ENCODE measurements at places on chromosomes 7 and 10.

DNA sequence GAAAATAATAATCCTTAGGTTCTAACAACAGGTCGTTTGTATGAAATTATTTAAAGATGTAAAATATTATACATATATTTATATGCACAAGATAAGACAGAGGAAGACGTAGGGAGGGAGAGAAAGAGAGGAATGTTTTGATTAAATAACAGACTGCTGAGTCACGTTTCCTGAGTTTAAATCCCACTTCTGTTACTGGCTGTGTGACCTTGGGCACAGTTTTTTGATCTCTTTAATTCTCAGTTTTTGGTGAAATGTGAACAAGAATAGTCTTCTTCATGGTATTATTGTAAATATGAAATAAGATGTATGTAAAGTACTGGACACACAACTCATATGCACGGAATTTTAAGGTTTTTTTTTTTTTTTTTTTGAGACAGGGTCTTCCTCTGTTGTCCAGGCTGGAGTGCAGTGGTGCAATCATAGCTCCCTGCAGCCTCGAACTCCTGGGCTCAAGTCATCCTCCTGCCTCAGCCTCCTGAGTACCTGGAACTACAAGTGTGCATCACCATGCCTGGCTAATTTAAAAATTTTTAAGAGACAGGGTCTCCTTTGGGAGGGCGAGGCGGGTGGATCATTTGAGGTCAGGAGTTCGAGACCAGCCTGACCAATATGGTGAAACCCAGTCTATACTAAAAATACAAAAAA lies 42.6 kb downstream of the BAMBI start:
- H3K36me3 ChIP-seq, result no peaks in the 10 kb centered on the region
- no peaks in the 10 kb centered on the region for H3K4me1 ChIP-seq
- H3K4me3 ChIP-seq, result no peak overlapping the region
- peaks cover 31% of the 10 kb centered on the region for H3K27me3 ChIP-seq
- no peak for DNase-seq
- H3K27ac ChIP-seq, result no peak overlapping the region

- H3K4me3 ChIP-seq, result no peak overlapping the region
- H3K36me3 ChIP-seq, result no peaks in the 10 kb centered on the region
- no peak for DNase-seq
- H3K27ac ChIP-seq, result no peak overlapping the region
- peaks cover 15% of the 10 kb centered on the region for H3K4me1 ChIP-seq
Measured at GRCh38 chr7:27091941-27092818, 3.6 kb downstream of the HOXA1 start.

DNA sequence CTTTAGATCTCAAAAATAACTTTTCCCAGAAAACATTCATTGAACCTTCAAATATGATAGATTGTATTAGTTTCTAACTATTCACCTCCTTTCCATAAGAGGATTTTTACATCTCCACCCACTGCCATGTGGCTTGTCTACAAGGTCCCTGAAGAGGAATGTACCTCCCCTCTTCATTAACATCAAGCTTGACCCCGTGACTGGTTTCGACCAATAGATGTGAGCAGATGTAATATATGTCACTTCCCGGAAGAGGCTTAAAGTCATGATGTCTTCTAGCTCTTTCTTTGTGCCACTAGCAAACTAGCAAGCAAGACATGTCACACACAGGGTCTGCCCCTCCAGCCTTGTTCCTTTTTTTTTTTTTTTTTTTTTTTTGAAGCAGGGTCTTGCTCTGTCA lies 6.9 kb downstream of the BAZ1B start:
- no peaks in the 10 kb centered on the region for H3K27me3 ChIP-seq
- DNase-seq, result no peak
- H3K4me3 ChIP-seq, result no peak overlapping the region
- peaks cover 51% of the 10 kb centered on the region for H3K36me3 ChIP-seq

DNA sequence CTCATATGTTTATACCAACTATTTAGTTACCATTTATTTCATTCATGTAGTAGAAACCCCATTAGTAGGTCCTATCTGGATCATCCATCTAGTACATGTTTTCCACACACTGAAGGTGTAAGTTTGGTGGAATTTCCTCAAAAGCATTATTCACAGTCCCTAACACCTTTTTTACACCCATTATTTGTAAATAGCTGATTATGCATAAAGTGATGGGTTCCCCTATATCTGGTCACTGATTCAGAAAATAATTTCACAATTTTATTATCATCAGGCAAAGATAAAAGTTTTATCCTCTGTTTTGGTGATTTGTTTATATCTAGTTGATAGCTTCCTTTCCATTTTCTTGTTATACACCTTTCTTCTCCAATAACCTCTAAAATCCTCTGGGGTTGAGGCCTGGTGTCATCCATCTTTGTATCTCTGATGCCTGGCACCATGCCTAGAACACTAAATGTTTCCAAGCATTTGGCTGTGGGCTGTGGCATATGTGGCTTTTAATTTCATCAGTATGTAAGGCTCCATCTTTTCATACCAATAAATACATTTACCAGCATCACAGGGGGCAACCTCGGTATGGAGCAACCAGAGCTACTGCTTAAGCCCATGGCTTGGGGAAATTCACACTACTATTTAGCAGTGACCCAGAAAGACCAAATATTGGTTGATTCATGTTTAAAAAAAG lies 1089.5 kb upstream of the LRRN3 start:
- H3K36me3 ChIP-seq, result no peaks in the 10 kb centered on the region
- no peak for DNase-seq
- no peaks in the 10 kb centered on the region for H3K4me1 ChIP-seq
- H3K27ac ChIP-seq, result no peak overlapping the region
- H3K27me3 ChIP-seq, result peaks cover 1% of the 10 kb centered on the region
- H3K4me3 ChIP-seq, result no peak overlapping the region

GRCh38 chr10:34674176-34674575 lies 140.9 kb downstream of the PARD3 start:
- DNase-seq, result no peak
- peaks cover 13% of the 10 kb centered on the region for H3K27me3 ChIP-seq
- H3K36me3 ChIP-seq, result no peaks in the 10 kb centered on the region
- H3K4me3 ChIP-seq, result no peak overlapping the region
- no peaks in the 10 kb centered on the region for H3K4me1 ChIP-seq
- H3K27ac ChIP-seq, result no peak overlapping the region

DNA sequence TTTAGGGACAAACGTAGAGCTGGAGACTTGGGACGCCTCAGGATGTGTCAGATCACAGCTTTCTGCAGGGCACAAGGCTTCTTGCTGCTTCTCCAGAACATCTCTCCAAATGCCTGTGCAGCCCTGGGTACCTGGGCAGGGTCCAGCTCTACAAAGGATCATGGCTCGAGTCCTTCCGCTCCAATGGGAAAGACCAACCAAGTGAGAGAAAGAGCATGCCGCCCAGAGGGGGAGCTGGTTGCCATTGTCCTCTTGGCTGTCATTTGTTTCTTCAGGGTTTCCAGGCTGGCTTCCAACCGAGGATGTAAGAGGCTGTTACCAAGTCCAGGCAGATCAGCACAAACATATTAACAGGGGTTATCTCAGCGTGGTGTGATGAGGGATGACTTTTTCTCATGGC lies 5.6 kb upstream of the LEP start:
- H3K27ac ChIP-seq, result no peak overlapping the region
- H3K4me3 ChIP-seq, result no peak overlapping the region
- peaks cover 17% of the 10 kb centered on the region for H3K27me3 ChIP-seq
- H3K4me1 ChIP-seq, result peaks cover 10% of the 10 kb centered on the region
- DNase-seq, result no peak
- H3K36me3 ChIP-seq, result peaks cover 6% of the 10 kb centered on the region
